MM.1S (cell line): ENCODE measurements at places on chromosomes 13 and 19.

GRCh38 chr19:56946159-56946558 is 105.6 kb upstream of the PEG3 start:
- no peak for DNase-seq

- DNase-seq = peak; percentile 51
Measured at GRCh38 chr13:106533101-106533942, 2.1 kb downstream of the EFNB2 start.

DNA sequence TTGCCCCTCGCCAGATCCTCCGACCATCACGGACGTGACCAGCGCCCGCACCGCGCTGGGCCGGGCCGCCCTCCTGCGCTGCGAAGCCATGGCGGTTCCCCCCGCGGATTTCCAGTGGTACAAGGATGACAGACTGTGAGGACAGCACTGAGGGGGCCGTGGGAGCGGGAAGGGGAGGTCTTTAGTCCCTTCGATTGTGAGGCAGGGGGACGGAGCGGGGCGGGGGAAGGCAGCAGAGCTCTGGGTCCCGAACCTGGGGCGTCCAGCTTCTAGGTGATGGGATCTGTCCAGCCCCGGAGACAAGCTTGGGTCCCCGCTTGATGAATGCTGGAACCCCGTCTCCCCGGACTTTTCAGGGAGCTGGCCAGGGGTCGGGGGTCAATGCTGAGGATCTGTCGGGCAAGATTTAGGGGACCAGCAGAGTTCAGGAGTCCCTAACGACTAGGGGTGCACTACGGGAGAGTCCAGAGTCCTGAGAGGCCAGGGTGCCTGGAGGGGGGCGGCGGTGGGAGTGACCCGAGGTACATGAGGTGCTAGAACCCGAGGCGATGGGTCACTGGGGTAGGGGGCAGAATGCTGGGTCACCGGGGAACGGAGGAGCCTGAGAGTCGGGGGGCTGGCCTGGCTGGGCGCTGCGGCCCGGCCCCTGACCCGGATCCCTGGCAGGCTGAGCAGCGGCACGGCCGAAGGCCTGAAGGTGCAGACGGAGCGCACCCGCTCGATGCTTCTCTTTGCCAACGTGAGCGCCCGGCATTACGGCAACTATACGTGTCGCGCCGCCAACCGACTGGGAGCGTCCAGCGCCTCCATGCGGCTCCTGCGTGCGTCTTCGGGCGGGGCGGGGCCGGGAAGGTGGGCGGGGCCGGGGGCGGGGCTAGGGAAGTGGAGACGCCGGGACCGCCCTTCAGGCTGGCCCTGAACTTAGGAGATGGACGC is 14.6 kb downstream of the VSIG10L start:
- no peak for DNase-seq

DNA sequence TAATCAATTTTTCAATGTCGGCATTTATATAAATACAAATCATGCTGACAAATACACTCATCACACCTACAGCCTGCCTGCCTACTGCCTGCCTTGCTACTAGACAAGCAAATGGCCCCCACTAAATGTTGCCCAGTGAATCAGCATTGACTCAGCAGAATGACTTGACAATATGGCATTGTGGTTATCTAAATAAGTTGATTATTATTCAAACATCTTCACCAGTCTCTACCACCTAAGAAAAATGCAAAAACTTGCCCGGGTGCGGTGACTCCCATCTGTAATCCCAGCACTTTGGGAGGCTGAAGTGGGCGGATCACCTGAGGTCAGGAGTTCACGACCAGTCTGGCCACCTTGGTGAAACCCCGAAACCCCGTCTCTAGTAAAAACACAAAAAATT is 296.1 kb downstream of the PCDH9 start:
- no peak for DNase-seq

GRCh38 chr19:32718286-32718685 is 1.3 kb upstream of the TDRD12 start:
- no peak for DNase-seq

DNA sequence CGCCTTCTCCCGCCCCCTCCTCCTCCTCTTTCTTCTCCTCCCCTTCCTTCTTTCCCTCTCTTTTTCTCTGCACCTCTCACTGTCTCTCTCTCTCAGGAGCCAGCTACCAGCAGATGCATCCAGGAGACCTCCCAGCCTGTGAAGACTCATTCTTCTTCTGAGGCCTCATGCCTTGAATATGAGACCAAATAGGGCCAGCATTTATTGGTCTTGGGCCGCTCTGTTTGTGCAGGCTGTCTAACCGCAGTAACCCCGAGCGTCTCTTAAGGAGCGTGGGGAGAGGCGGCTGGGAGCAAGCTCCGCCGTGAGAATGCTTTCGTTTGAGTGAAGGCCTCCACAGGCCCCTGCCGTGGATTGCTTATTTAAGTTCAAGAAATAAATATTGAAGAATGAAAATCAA is 167.0 kb downstream of the NUFIP1 start:
- no peak for DNase-seq

- no peak for DNase-seq
Measured at GRCh38 chr13:112442483-112443090, 66.4 kb downstream of the SPACA7 start.

- DNase-seq = no peak
Measured at GRCh38 chr13:23605831-23606230, 35.6 kb downstream of the TNFRSF19 start.

DNA sequence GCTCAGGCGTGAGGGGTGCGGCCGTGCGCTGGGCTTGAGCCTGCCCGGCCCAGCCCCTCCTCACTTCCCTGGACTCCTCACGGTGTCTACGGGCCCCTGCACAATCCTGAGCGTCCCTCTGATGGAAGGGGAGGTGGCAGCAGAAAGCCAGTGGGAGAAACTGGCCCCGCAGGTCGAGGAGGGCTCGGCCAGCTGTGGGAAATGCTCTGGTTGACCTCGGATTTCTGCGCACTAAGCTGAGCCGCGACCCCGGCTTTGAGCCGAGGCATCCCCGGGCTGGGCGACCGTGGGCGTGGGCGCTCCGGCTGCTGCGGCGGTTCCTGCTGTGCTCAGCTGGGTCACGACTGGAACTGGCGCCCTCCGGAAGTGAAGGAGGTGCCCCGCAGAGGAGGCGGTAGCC is 70.1 kb downstream of the ZNF208 start:
- no peak for DNase-seq
